Testis (tissue), 5 donors: ENCODE measurements at places on chromosomes 2 and 18.

DNA sequence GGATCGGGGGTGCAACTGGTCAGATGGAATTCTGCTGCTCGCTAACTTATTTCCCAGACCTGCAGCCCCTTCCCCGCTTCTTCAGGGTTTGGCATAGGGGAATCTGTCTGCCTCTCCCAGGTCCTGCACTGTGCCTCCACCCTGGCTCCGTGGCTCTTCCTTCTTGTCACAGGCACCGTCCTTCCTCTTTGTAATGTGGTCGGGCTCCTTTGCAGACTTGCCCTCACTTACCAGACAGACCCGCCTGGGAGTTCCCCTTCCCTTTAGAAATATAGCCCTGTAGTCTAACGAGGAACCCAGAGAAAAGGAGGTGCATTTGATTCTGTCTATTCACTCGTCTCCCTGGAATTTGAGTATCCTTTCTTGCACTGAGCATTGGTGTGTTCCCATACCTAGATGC, 63.9 kb upstream of the PAX8 start:
- DNase-seq, result peak; percentile 21
- H3K36me3 ChIP-seq, result no peaks in the 10 kb centered on the region
- no peak overlapping the region for H3K4me3 ChIP-seq

GRCh38 chr18:37612524-37613252, 47.1 kb upstream of the CELF4 start:
- DNase-seq, result no peak
- H3K27ac ChIP-seq, result no peak overlapping the region
- no peaks in the 10 kb centered on the region for H3K4me1 ChIP-seq
- no peak overlapping the region for H3K4me3 ChIP-seq
- H3K36me3 ChIP-seq, result no peaks in the 10 kb centered on the region
- no peaks in the 10 kb centered on the region for H3K27me3 ChIP-seq

DNA sequence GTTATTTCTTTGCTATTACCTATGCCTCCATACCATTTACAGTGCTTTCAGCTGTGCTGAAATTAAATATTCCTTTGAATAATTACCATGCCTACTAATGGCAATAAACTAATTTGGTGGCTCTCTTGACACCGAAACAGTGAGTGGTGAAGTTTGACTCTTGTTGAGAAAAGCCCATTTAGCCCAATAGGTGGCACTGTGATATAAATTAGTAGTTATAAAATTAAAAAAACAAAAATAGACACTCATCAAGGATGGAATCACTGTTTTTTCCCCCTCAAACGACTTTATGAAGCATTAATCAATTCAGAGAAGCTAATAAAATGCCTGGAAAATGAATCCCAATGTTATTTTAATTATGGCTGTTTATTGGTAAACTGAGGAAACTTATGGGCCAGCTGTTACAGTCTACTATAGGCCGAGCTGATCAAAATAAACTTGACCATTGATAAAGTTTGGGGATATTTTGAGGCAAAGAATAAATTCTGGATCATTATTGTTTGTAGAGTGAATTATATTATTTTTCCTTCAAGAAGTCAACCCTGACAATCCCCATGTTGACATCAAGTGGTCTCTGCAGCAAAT, 339.6 kb downstream of the TRIB2 start:
- H3K27me3 ChIP-seq, result no peaks in the 10 kb centered on the region
- no peak overlapping the region for H3K27ac ChIP-seq
- H3K4me1 ChIP-seq, result no peaks in the 10 kb centered on the region

DNA sequence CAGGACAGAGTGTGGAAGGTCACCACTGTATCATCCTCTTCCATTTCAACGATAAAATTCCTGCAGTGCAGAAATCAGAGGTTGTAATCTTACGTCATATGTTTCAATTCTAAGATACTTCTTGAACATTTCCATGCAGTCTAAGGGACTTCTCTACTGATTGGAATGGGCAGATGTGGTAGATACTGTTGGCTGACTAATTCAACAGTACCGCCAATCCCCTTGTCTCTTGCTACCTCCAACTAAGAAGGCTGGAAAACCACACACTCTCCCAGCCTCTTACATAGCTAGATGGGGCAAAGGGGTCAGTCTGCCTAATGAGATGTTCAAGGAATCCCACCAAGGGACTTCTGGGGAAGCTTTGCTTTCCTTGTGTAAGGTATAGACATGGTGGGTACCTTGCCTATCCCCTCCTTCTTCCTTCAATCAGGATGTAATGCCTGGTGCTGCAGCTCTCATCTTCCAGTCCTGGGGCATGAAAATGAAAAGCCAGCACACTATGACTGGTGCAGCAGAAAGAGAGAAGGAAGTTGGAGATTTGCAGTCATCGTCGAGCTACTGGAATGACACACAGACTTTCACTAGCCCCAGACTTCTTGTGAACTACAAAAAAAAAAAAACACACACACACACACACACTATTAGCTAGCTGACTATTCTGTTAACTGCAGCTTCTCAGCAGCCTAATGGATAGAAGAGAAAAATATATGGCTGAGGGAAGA, 84.1 kb downstream of the ALPK2 start:
- H3K4me3 ChIP-seq, result no peak overlapping the region
- no peak overlapping the region for H3K27ac ChIP-seq
- H3K36me3 ChIP-seq, result no peaks in the 10 kb centered on the region
- H3K27me3 ChIP-seq, result no peaks in the 10 kb centered on the region
- no peak for DNase-seq

- no peak overlapping the region for H3K4me3 ChIP-seq
- H3K36me3 ChIP-seq, result no peaks in the 10 kb centered on the region
- peaks cover 6% of the 10 kb centered on the region for H3K4me1 ChIP-seq
- no peak overlapping the region for H3K27ac ChIP-seq
- no peak for DNase-seq
Measured at GRCh38 chr18:12394428-12394827, 13.3 kb upstream of the PRELID3A start.

- no peak for DNase-seq
- H3K4me1 ChIP-seq, result peaks cover 2% of the 10 kb centered on the region
- no peak overlapping the region for H3K4me3 ChIP-seq
- no peak overlapping the region for H3K27ac ChIP-seq
- H3K36me3 ChIP-seq, result no peaks in the 10 kb centered on the region
- H3K27me3 ChIP-seq, result no peaks in the 10 kb centered on the region
Measured at GRCh38 chr18:13184396-13184795, 34.2 kb upstream of the LDLRAD4 start.

DNA sequence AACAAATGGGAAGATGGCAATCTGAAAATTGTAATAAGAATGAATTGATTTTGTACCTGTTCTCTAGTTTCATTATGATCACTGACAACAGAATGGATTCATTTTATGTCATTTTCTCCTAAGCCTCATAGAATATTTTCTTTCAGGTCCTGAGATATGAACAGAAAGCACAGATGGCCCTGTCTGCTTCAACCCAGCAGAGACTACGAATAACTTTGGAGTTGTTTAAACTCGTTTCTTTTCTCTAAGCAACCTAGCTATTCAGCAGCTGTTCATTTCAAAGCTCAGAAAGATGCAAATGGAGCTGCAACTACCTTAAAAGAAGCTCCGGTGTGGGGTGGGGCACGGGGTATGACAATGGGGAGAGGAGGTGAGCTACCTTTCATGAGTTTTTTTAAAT, 124.9 kb downstream of the ALK start:
- no peaks in the 10 kb centered on the region for H3K36me3 ChIP-seq
- H3K27ac ChIP-seq, result no peak overlapping the region
- H3K4me1 ChIP-seq, result no peaks in the 10 kb centered on the region
- no peak for DNase-seq

- H3K27ac ChIP-seq, result no peak overlapping the region
- DNase-seq, result no peak
- no peaks in the 10 kb centered on the region for H3K4me1 ChIP-seq
- no peaks in the 10 kb centered on the region for H3K36me3 ChIP-seq
- no peaks in the 10 kb centered on the region for H3K27me3 ChIP-seq
Measured at GRCh38 chr2:138512672-138513071, 11.1 kb downstream of the SPOPL start.

DNA sequence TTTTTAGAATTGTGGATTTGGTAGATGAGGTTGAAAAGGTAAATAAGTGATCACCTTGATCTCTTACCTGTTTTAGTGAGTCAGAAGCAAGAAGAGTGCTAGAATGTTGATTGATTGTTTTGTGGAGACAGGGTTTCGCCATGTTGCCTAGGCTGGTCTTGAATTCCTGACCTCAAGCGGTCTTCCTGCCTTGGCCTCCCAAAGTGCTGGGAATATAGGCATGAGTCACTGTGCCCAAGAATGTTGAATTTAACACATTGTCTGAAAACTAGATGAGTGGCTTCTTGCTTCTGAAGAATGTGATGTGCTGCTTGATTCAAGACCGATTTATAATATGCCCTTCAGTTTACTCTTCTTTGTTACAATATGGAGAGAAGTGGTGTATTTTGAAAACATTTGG, 121.3 kb downstream of the FMNL2 start:
- H3K36me3 ChIP-seq, result no peaks in the 10 kb centered on the region
- H3K4me3 ChIP-seq, result no peak overlapping the region
- no peak for DNase-seq

GRCh38 chr2:42927334-42928160, 135.2 kb upstream of the HAAO start:
- H3K4me1 ChIP-seq, result peaks cover 84% of the 10 kb centered on the region
- no peaks in the 10 kb centered on the region for H3K36me3 ChIP-seq
- no peak overlapping the region for H3K4me3 ChIP-seq
- no peaks in the 10 kb centered on the region for H3K27me3 ChIP-seq
- peak overlapping the region; percentile 48 for H3K27ac ChIP-seq
- no peak for DNase-seq

DNA sequence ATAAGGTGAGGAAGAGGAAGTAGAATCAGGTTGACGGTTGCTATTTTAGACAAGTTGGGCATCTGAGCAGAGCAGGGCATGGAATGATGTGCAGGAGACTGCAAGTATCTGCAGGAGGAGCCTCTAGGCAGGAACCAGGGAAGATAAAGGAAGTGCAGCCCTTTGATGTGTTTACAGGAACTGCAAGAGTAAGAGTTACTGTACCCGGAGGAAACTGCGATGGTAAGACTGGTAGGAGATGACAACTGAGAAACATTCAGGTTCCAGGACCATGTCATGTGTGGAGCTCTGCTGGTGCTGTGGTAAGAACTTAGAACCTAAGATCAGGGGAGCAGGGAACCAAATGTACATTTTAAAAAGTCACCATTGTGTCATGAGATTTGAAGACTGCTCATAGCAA, 134.3 kb upstream of the STON1 start:
- H3K27me3 ChIP-seq, result no peaks in the 10 kb centered on the region
- H3K4me1 ChIP-seq, result peaks cover 10% of the 10 kb centered on the region
- H3K4me3 ChIP-seq, result no peak overlapping the region

DNA sequence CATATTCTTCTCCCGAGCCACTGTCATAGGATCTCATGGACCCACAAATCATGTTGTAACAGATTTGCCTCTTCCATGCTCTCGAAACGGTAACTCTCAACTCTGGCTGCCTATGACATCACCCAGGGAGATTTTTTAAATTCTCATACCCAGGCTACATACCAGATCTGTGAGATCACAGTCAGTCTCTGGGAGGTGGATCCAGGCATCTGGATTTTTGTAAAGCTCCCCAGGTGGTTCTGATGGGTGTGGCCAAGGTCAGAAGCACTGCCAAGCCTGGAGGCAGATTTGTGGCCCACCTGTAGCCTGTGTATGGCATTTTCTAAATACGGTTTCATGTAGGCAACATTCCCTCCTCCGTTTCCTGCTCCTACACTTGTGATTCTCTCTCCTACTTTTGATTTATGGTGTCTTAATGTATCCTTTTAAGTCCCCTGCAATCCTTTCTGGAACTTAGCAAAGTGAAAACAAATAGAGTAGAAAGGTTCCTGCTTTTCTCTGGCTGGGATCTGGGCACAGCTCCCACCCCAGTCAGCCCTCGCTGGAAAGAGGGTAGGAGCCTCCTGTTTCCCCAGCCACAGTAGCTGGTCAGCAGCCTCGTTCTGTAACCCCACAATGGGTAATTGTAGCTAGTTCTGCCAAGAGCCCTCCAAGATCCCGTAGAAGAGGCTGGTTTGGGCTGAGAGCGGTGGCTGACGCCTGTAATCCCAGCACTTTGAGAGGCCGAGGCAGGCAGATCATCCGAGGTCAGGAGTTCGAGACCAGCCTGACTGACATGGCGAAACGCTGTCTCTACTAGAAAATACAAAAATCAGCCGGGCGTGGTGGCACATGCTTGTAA, 96.2 kb downstream of the KLHL29 start:
- no peaks in the 10 kb centered on the region for H3K36me3 ChIP-seq
- no peak overlapping the region for H3K27ac ChIP-seq
- H3K27me3 ChIP-seq, result no peaks in the 10 kb centered on the region
- no peak for DNase-seq
- no peak overlapping the region for H3K4me3 ChIP-seq

- H3K27me3 ChIP-seq, result no peaks in the 10 kb centered on the region
- no peak overlapping the region for H3K4me3 ChIP-seq
- no peak for DNase-seq
- no peaks in the 10 kb centered on the region for H3K36me3 ChIP-seq
Measured at GRCh38 chr2:216546641-216547403, 48.2 kb downstream of the RPL37A start.

- no peaks in the 10 kb centered on the region for H3K36me3 ChIP-seq
- H3K27ac ChIP-seq, result no peak overlapping the region
- no peak overlapping the region for H3K4me3 ChIP-seq
- DNase-seq, result no peak
- H3K4me1 ChIP-seq, result no peaks in the 10 kb centered on the region
Measured at GRCh38 chr2:173753441-173753840, 211.7 kb downstream of the SP3 start.

DNA sequence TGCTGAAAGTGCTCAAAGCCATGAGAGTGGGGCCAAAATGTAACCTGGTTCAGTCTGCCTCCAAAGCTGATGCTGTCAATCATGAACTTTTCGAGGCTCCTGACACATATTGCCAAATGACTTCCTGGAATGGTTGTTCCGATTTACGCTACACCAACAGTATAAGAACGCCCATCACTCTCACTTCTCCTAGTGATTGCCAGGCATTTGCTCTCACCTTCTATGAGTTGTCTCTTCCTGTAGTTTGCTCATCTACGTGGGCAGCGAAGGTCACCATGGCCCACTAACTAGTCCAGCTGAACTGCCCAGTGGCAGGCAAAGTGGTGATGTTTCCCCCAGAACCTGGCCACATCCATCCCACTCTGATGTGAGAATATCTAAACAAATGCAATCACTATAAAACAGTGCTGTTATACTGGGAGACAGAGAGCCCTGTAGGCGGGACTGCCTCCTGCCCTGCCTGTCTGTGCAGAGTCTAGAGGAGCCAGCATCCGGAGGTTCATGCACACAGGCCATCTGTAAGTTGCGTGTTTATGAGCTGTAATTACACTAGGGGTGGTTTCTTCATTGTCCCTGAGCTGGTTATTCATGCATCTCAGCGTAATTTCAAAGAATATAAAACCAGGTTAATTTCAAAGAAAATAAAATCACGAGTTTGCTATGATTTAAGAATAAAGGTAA, 8.8 kb upstream of the CABLES1 start:
- no peak overlapping the region for H3K27ac ChIP-seq
- no peaks in the 10 kb centered on the region for H3K36me3 ChIP-seq
- H3K4me1 ChIP-seq, result no peaks in the 10 kb centered on the region

DNA sequence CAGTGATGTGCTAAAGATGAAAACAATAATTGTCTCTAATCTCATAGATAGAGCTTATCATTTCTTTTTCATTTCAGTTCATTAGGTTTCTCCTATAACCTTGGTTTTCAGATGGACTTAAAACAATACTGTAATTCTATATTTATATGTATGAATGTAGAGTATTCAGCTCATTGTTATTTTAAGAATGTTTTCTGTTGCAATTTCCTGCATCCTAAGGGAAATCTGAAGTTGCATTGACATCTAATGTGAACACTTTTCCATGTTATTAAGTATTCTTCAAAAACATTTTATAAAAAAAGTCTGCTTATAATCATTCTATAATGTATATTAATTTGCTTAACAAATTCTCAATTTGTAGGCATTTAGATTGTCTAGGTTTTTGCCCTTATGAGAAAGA, 288.9 kb downstream of the XIRP2 start:
- no peak overlapping the region for H3K4me3 ChIP-seq
- no peak for DNase-seq
- H3K27me3 ChIP-seq, result no peaks in the 10 kb centered on the region
- no peaks in the 10 kb centered on the region for H3K36me3 ChIP-seq
- no peaks in the 10 kb centered on the region for H3K4me1 ChIP-seq
